ENCODE measurements at places on chromosomes 2 and 18.

DNA sequence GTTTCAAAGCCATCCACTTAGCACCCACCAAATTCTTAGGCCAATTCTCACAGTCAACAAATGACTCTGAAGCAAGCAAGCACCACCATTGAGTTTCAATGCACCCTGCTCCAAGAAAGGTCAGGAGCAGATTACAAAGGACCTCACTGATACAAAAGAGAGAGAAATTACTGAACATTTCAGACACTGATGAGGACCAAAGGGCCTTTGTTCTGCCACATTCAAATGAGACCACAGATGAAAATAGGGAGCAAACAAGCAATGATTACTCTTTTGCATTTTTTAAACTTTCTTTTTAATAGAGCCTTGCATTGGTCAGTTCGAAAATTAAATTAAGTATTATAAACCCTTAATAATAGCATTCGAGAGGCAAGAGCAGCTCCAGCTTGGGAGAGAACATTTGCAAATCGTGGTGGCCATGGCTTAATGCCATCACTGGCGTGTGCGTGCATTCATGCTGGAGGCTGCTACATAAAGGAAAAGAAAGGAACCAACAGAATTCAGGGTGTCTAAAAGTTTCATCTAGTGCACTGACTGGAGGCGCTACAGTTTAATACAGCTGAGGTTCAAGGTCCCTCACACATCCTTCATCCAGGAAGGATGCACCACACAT is 87.5 kb downstream of the KLF7 start:
- DNase-seq, result no peak

- DNase-seq, result no peak
Measured at GRCh38 chr2:46531863-46532262, 52.5 kb downstream of the TMEM247 start.

DNA sequence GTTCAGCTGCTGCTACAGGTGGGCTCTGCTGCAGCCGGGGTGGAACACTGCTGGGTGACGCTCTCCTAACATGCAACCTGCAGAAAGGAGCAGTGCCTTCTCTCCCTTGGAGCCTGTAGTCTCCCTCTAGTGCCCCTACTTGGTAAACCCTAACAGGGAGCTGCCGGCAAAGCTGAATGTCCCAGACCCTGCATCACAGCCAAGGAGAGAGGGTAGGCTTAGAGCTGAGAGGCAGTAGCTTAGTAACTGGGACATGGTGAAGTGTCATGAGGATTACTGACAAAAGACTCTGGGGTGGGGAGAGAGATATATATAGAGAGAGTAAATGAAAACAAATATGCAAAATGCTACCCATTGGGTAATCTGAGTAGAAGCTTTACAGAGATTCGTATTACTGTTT is 9.9 kb downstream of the NCAPH start:
- no peak for DNase-seq

DNA sequence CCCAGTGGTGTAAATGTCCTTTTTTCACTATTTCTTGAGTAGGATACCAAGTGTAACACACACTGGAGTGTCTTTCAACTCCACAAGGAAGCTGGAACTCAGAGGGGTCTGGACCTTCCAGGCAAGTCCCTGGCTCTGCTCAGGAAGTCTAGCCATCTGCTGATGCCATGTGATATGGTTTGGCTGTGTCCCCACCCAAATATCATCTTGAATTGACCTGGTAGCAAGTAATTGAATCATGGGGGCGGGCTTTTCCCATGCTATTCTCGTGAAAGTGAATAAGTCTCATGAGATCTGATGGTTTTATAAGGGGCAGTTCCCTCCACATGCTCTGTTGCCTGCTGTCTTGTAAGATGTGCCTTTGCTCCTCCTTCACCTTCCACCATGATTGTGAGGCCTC is 99.4 kb upstream of the CDC42EP3 start:
- DNase-seq, result no peak

DNA sequence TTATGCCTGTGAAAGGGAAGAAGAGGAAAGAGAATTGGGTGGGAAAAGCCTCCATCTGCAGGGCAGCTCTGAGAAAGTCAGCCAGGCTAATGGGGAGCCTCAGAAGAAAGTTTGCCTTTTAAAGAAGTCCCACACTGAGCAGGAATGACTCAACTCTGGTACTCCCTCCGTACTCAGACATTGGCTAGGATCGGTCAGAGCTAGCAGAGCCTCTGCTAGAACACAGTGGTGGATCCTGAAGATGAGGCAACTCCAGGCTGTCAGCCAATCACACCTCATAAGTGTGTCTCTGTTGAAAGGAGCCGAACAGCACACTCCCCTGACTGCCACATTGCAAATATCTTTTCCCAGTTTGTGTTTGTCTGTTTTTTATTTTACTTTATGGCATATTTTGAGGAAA is 96.9 kb downstream of the HNRNPLL start:
- no peak for DNase-seq
